Bronchial epithelial cell (primary cell): ENCODE measurements at places on chromosomes 5 and 9. TPM values are rescaled to one million over a fixed set of nuclear protein-coding genes. Genes with fewer than 3 reads are reported as not detected.

Gene TMEFF1
- 0.13 and 0.26 TPM in 2 replicates for total RNA-seq

Gene ZNF462
- 8.2 and 8.3 TPM in 2 replicates for total RNA-seq

Gene SUSD3
- 0.26 TPM in 1 of 2 replicates, not detected in the other for total RNA-seq

Gene IARS1
- 379 and 631 TPM in 2 replicates for total RNA-seq

Gene ADAMTS19
- under 0.01 and 0.13 TPM in 2 replicates for total RNA-seq

Gene PCDHGB6
- total RNA-seq = 0.53 and 1.5 TPM in 2 replicates

Gene OR1J2
- not detected in 2 replicates for total RNA-seq

Gene TXNDC8
- total RNA-seq = not detected in 2 replicates

Gene PCDHGC5
- total RNA-seq = 0.26 and 0.77 TPM in 2 replicates

Gene EGFL7
- total RNA-seq = 11.8 and 18.1 TPM in 2 replicates

Gene ADAMTSL2
- not detected in 2 replicates for total RNA-seq

Gene TARS1
- 407 and 523 TPM in 2 replicates for total RNA-seq

Gene PCDHA13
- 0.13 and 0.26 TPM in 2 replicates for total RNA-seq

Gene FOXD4L5
- under 0.01 and 0.13 TPM in 2 replicates for total RNA-seq

Gene SMU1
- total RNA-seq = 37.9 and 40.5 TPM in 2 replicates

Gene LRRC19
- total RNA-seq = not detected in 2 replicates

Gene EGFLAM
- total RNA-seq = 0.13 and 0.53 TPM in 2 replicates

Gene GLRA1
- not detected in 2 replicates for total RNA-seq

Gene TMEM252
- total RNA-seq = not detected in 2 replicates

Gene TRPM6
- total RNA-seq = under 0.01 and 0.26 TPM in 2 replicates

Gene PRDM9
- total RNA-seq = under 0.01 TPM in 1 of 2 replicates, not detected in the other

Gene ACTBL2
- under 0.01 TPM in 1 of 2 replicates, not detected in the other for total RNA-seq

Gene MSX2
- not detected in 2 replicates for total RNA-seq

Gene UAP1L1
- 2.0 and 3.2 TPM in 2 replicates for total RNA-seq

Gene OR13J1
- not detected in 2 replicates for total RNA-seq

Gene FAM163B
- total RNA-seq = not detected in 2 replicates

Gene EIF4E1B
- total RNA-seq = not detected in 2 replicates

Gene IL7R
- 0.26 TPM in 1 of 2 replicates, not detected in the other for total RNA-seq

Gene ZNF608
- total RNA-seq = 4.5 and 4.6 TPM in 2 replicates

Gene PRRT1B
- not detected in 2 replicates for total RNA-seq

Gene FTMT
- not detected in 2 replicates for total RNA-seq

Gene LCN12
- 0.13 TPM in 1 of 2 replicates, not detected in the other for total RNA-seq

Gene C5
- total RNA-seq = 0.64 and 1.3 TPM in 2 replicates

Gene TMEM232
- 0.51 and 0.79 TPM in 2 replicates for total RNA-seq

Gene STPG3
- total RNA-seq = not detected in 2 replicates

Gene NUTM2G
- total RNA-seq = not detected in 2 replicates

Gene NUTM2F
- total RNA-seq = not detected in 2 replicates

Gene CSF1R
- not detected in 2 replicates for total RNA-seq

Gene DOCK8
- 0.26 and 0.38 TPM in 2 replicates for total RNA-seq

Gene DMGDH
- 11.6 and 15.1 TPM in 2 replicates for total RNA-seq

Gene SH2D3C
- 0.26 TPM in 1 of 2 replicates, not detected in the other for total RNA-seq

Gene VDAC1
- 328 and 489 TPM in 2 replicates for total RNA-seq

Gene CMYA5
- 0.26 and 0.77 TPM in 2 replicates for total RNA-seq

Gene INSL4
- 0.26 TPM in 1 of 2 replicates, not detected in the other for total RNA-seq

Gene SYK
- total RNA-seq = 29.2 and 29.7 TPM in 2 replicates

Gene PCDHB16
- total RNA-seq = under 0.01 TPM in 1 of 2 replicates, not detected in the other
